Glomerular endothelial cell (primary cell): ENCODE measurements at places on chromosomes 11 and 22.

GRCh38 chr22:39567135-39567946, 3.2 kb upstream of the CACNA1I start:
- DNase-seq: no peak

- DNase-seq: no peak
Observed at GRCh38 chr11:134145715-134146114, 76.8 kb downstream of the JAM3 start.

DNA sequence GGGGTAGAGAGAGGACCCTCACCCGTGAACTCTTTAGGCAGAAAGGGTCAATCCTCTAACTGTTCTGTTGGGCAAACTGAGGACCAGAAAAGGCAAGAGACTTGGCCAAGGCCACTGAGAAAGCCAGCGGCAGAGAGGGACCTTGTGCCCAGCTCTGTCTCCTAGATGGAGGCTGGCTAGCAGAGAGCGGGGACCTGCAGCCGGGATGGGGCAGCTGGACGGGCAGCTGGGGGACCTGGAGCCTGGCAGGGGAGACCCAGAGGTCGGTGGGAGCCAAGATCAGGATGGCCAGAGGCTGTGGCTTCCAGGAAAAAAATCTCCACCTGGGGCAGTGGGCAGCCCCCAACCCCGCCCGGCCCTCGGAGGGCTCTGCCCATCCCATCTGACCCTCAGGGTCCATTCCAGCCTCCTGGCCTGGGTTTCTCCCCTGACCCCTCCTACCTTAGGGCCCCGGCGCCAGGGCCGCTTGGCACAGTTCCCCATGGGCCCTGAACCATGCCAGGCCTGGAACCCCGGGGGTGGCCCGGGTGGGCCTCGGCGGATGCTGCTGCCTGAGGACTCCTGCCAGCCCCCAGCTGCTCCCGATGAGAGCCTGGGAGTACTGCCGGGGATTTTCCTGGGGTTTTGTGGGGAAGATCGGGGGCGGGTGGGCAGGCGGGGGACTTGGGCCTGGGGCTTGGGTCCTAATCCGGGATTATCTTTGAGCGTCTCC, at the start of gene CABP2:
CABP2 (minus strand) TSS at position 603 of the 712 bp plus-strand sequence; CDS start at position 483, 120 bp downstream.
- no peak for DNase-seq

DNA sequence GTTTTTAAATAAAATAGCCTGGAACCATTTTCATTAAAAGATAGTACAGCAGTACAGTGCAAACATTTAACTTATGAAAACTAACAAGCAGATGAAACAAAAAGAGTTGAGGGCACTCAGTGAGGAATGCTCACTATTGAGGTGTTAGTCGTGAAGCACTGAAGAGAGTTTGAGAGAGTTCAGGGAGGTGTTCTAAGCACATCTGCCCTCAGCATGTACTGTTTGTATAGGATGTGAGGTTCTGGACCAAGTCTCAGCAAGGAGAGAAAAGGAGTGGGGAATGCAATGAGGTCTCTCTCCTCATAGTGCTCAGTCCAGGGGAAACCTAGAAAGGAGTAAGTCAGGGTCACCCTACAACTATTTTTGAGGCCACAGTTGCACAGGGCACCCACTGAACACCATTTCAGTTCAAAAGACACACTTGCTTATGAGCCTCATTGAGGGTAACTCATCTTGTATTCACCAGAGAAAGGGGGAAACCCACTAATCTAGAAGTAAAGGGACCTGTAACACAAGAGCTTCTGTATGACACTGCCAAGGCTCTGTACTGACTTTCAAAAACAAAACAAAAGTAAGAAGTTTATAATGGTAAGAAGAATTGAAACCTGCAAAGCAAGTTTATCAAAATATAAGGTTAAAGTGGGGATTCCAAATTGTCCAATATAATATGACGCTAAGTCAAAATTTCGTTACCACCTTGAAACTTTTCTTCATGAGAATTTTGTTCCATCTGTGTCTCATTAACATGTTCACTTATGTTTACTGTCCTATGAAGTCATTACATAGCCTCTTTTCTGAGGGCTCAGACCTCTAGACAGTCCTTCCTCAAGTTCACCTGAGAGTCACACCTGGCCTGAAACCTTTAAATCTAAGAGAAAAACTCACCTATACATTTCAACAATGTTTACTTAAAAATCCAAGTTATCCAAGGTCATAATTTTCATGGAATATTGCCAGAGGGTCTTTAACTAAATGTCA, 275.3 kb downstream of the ETS1 start:
- DNase-seq: no peak

DNA sequence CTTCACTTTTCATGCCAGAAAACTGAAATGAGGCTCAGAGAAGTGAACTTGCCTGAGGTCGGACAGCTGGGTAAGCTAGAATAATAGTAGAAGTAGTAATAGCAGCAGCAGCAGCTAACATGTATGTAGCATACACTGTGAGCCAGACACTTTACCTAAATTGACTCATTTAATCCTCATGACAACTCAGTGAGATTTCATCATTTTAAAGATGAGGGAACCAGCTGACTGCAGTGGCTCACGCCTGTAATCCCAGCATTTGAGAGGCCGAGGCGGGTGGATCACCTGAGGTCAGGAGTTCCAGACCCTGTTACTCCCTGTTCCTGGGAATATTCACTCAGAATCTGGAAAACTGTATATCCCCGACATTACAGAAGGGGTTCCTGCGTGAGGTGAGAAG, 154.5 kb downstream of the DBX1 start:
- no peak for DNase-seq

- DNase-seq: no peak
Observed at GRCh38 chr11:1437500-1437899, 47.8 kb downstream of the BRSK2 start.
